Cardiac muscle cell (in vitro differentiated cells and primary cell): ENCODE measurements at places on chromosomes 12 and 14. TPM values are rescaled to one million over a fixed set of nuclear protein-coding genes. Genes with fewer than 3 reads are reported as not detected.

DNA sequence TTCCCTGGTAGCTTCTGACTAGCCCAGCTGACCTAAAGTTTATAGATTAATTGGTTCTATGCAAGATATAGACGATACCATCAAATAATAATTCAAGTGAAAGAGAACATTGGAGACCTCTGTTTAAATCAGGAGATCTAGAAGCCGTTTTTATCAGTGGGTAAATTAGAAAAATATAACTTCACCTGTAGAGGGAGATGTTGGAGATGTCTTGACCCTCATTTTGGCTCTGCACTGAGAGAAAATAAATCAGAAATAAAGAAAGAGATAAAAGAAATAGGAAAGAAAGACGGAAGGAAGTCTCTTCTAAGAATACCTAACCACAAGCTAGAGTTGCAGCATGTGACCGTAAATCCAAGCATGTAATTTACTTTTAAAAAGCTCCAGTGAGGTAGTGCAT, 684.5 kb downstream of the C12orf50 start:
- no peak overlapping the region for H3K4me3 ChIP-seq
- no peaks in the 10 kb centered on the region for H3K4me1 ChIP-seq
- no peaks in the 10 kb centered on the region for H3K36me3 ChIP-seq
- DNase-seq, result no peak

GRCh38 chr12:92432724-92433441, 269.9 kb upstream of the PLEKHG7 start:
- DNase-seq, result no peak
- H3K27ac ChIP-seq, result no peak overlapping the region
- peaks cover 3% of the 10 kb centered on the region for H3K4me1 ChIP-seq
- no peak overlapping the region for H3K4me3 ChIP-seq
- H3K27me3 ChIP-seq, result no peaks in the 10 kb centered on the region

GRCh38 chr14:20809917-20810316, 7.3 kb upstream of the RNASE1 start:
- H3K27me3 ChIP-seq, result no peaks in the 10 kb centered on the region
- peaks cover 10% of the 10 kb centered on the region for H3K4me1 ChIP-seq
- no peaks in the 10 kb centered on the region for H3K36me3 ChIP-seq
- H3K27ac ChIP-seq, result no peak overlapping the region
- no peak overlapping the region for H3K4me3 ChIP-seq
- DNase-seq, result no peak

The CCDC38 gene
- polyA plus RNA-seq, result not detected in 2 replicates

DNA sequence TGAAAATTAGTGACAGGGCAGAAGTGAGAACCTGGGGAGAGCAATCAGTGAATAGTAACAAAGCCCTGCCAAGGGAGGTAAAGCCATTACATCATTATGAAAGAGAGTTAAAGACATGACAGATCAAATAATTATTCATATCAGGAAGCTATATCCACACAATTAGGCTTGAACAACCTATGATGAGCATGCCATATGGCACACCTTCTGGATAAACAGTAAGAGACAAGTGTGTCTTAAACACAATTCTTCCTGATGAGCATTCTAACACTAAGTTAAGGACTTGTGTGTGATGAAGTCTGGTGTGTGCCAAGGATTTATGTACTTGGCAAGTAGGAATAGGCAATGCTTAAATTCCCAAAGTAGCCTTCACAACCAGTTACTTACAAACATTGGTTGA, 76.1 kb downstream of the GALNT4 start:
- H3K4me3 ChIP-seq, result no peak overlapping the region
- no peak for DNase-seq
- H3K4me1 ChIP-seq, result peaks cover 26% of the 10 kb centered on the region
- no peaks in the 10 kb centered on the region for H3K36me3 ChIP-seq
- H3K27ac ChIP-seq, result no peak overlapping the region

The FOXM1 gene
- 11.5 and 44.3 TPM in 2 replicates for polyA plus RNA-seq

DNA sequence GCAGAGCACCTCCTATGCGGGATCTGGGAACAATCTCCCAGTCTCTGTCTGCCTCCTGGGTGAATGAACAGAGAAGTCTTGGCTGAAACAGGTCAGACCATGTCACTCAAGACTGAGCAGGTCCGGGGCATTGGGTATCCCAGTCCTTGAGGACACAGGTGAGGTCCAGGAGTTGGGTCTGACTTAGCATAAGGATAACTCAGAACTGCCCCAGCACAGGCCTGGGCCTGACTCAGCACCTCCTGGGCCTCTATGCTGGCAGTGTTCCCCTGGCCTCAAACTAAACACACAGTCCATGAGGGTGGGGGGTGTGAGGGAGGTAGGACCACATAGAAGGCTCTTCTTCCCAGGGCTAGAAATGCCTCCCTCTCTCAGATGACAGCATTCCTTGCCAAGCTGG, 1.5 kb upstream of the SDR9C7 start:
- H3K4me3 ChIP-seq, result no peak overlapping the region
- no peaks in the 10 kb centered on the region for H3K36me3 ChIP-seq
- no peak overlapping the region for H3K27ac ChIP-seq
- no peaks in the 10 kb centered on the region for H3K27me3 ChIP-seq
- DNase-seq, result no peak

The RERGL gene
- not detected in 2 replicates for polyA plus RNA-seq
